Activated B cell treated with CpG ODN at 0.5 μM for 24 hours (primary cell): ENCODE measurements at places on chromosomes 6 and 20. TPM values are rescaled to one million over a fixed set of nuclear protein-coding genes. Genes with fewer than 3 reads are reported as not detected.

Gene MYBL2
- total RNA-seq: 99.5 and 102 TPM in 2 replicates

DNA sequence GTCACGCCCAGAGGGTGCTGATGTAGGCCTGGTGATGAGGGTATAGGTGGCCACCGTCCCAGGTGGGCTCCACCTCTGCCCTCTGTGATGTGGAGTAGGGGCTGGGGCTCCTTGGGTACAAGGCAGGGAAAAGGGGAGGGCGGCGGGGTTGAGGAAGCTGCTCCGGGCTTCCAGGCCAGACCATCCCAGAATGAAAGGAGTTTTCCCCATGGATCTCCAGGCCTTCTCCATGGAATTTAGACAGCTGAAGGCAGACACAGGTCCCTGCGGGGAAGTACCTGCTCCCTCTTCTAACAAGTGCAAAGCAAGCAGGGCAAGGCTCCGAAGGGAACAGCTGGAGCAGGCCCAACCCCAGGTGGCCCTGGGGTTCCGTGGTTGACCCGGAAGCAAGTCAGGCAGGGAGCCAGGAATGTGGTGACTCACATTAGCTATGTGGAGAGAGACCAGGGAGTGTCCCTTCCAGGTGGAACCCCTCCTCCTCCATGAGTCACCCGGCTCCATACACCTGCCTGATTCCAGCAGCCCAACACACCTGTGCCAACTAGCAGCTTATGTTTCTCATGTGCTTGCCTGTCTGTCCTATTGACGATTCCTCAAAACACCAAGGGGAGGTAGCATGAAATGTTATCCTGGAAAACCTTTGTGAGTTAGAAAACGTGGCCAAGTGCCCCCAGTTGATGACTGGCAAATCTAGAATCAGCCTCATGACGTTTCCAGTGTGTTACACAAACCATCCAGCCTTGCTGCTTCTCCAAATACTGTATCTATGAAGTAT is 59.7 kb upstream of the SNX9 start:
- peaks cover 96% of the 10 kb centered on the region for H3K4me1 ChIP-seq
- H3K27ac ChIP-seq: peak overlapping the region; percentile 99
- H3K36me3 ChIP-seq: no peaks in the 10 kb centered on the region
- no peaks in the 10 kb centered on the region for H3K27me3 ChIP-seq
- H3K4me3 ChIP-seq: peak overlapping the region; percentile 81

Gene PAX1
- not detected in 2 replicates for total RNA-seq

GRCh38 chr20:61975407-61976129 is 90.1 kb downstream of the TAF4 start:
- no peaks in the 10 kb centered on the region for H3K27me3 ChIP-seq
- DNase-seq: no peak
- H3K27ac ChIP-seq: no peak overlapping the region
- no peak overlapping the region for H3K4me3 ChIP-seq
- H3K4me1 ChIP-seq: no peaks in the 10 kb centered on the region
- peaks cover 50% of the 10 kb centered on the region for H3K36me3 ChIP-seq

Gene SPATA25
- 0.53 and 0.88 TPM in 2 replicates for total RNA-seq

Gene RIN2
- 0.46 and 0.75 TPM in 2 replicates for total RNA-seq

DNA sequence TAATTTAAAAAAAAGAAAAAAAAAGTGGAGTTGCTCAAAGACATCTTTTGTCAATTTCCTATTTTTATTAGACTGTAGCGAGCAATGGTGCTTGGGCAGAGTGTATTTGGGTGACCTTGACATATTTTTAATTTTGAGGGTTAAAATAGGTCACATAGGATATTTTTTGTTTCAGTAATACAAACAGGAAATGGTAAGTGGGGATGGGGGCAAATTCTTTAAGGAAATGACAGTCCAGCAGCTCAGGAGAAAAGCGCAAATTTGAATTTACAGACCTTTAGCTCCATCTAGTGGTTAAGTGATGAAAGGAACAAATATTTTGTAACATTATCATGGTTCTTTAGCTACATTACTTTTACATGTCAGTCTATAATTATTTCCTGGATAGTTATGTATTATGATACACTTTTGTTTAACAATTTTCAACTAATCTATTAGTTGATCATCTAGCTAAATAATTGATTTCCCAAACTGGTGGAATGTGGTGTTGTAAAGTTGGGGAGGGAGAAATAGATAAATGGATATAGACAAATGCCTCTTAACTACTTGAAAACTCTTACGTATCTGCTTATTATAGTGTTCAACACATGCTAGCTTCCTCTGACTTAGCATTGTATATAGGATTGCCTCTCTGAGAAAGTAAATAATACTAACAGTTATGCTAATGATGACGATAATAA is 10.0 kb downstream of the CITED2 start:
- no peaks in the 10 kb centered on the region for H3K27me3 ChIP-seq
- no peak for DNase-seq
- peaks cover 20% of the 10 kb centered on the region for H3K4me1 ChIP-seq
- peak overlapping the region; percentile 9 for H3K4me3 ChIP-seq
- H3K27ac ChIP-seq: no peak overlapping the region
- H3K36me3 ChIP-seq: peaks cover 2% of the 10 kb centered on the region

DNA sequence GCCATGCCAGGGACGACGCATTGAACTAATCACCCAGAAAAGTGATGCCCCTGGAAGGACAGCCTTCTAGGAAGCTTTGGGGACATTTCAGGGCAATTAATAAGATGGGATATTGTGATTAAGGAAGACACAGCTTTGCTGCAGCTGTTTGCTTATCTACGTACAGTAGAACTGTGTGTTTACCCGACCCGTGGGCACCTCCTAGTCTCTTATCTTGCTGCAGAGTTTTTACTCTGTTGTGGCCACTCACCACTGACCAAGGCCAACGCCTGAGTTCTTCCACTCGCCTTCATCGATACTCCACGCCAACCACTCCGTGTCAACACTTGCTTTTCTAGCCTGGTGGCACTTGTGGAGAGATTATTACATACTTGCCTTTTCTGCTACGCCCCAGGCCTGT is 105.9 kb upstream of the MLN start:
- peaks cover 37% of the 10 kb centered on the region for H3K4me1 ChIP-seq
- H3K27ac ChIP-seq: no peak overlapping the region
- no peaks in the 10 kb centered on the region for H3K36me3 ChIP-seq
- H3K27me3 ChIP-seq: peaks cover 6% of the 10 kb centered on the region

DNA sequence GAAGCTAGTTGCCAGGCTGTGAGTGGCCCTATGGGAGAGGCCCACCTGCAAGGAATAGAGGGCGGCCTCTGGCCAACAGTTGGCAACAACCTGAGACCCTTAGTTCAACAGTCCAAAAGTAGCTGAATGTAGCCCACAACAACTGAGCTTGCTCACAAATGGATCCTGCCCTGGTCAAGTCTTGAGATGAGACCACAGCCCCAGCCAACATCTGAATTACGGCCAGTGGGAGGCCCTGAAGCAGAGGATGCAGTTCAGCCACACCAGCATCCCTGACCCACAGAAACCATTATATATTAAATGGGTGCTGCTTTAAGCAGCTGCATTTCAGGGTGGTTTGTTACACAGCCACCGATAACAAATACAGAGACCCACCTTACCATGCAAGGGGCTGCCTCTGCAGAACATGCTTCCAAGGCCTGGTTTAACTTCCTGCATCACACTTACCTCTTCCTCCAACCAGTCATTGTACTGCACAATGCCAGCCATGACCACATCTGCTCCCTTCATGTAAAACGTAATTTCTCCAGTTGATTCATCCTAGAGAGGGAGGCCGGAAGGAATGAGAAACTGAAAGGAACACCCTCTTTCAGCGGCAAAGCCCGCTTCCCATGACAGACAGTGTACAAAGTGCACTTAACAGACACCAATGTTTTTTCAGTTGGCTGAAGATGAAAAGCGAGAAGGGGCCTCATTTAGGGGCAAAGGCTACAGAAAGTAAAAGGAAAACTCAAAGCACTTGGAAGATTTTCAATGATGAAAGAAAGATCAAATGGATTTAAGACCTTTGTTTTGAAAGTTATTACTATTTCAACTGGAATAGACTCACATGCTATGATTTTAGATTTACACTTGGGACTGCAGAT is 86.2 kb upstream of the NFATC2 start:
- no peak for DNase-seq
- no peak overlapping the region for H3K27ac ChIP-seq
- no peaks in the 10 kb centered on the region for H3K36me3 ChIP-seq
- H3K4me1 ChIP-seq: no peaks in the 10 kb centered on the region
- H3K27me3 ChIP-seq: peaks cover 51% of the 10 kb centered on the region
- H3K4me3 ChIP-seq: no peak overlapping the region

GRCh38 chr6:5726976-5727718 is 279.6 kb downstream of the NRN1 start:
- H3K27ac ChIP-seq: peak overlapping the region; percentile 16
- DNase-seq: no peak
- peaks cover under 1% of the 10 kb centered on the region for H3K36me3 ChIP-seq
- H3K4me3 ChIP-seq: peak overlapping the region; percentile 52
- H3K27me3 ChIP-seq: no peaks in the 10 kb centered on the region

- H3K36me3 ChIP-seq: no peaks in the 10 kb centered on the region
- H3K27ac ChIP-seq: no peak overlapping the region
- no peak for DNase-seq
- H3K4me1 ChIP-seq: no peaks in the 10 kb centered on the region
- H3K27me3 ChIP-seq: no peaks in the 10 kb centered on the region
Observed at GRCh38 chr6:165077876-165078275, 231.5 kb downstream of the C6orf118 start.

DNA sequence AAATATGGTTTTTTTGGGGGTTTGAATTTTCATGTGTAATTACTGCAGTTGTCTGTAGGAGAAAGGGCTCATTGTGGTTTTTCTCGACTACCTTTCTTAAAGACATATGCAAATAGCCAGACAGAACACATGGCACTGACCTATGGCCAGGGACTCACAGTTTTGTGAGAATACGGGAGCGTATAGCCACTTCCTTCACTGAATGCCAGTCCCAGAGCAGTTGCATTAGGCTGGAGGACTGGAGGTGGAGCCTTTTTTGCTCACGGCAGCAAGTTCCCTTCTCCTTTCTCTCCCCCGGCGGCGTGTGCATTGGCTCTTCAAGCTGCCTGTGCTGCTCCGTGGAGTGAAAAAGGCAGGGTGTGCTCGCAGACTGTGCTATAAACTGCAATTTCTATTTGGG is 114.9 kb downstream of the AKAP7 start:
- peak; percentile 14 for DNase-seq
- no peaks in the 10 kb centered on the region for H3K27me3 ChIP-seq
- H3K36me3 ChIP-seq: no peaks in the 10 kb centered on the region
- peak overlapping the region; percentile 67 for H3K4me3 ChIP-seq

DNA sequence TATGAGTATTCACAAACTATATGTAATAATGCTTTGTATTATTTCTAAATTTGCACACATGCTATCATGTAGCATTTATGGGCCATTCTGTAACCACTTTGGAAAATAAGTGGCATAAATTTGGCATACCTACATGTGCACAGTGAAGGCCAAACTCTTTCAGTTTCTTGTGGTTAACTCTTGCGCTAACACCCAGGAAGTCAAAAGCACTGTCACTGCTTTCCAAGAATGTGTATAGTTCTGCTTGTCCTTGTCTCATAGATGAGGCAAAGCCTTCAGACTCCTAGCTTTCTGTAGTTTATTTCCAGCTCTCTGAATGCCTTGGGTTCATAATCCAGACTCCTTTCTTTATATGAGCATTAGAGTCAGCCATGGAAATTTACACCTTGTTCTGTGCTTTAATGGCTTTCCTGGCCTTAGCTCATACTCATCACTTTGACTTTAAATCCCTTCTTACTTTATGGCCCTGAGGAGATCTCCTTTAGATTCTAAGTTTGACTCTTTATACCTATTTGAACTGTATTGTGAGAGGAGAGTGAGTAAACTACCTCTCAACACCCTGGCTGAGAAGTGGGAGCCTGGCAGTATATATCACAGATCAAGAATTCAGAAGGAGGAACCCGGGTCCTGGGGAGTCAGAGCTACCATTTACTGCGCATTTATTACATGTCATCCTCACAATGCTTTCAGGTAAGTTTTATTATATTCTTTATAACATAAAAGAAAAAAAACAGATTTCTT is 949 bp upstream of the SLC17A3 start:
- H3K4me3 ChIP-seq: no peak overlapping the region
- H3K4me1 ChIP-seq: no peaks in the 10 kb centered on the region
- H3K36me3 ChIP-seq: no peaks in the 10 kb centered on the region
- peaks cover 12% of the 10 kb centered on the region for H3K27me3 ChIP-seq
- DNase-seq: no peak
- H3K27ac ChIP-seq: no peak overlapping the region

DNA sequence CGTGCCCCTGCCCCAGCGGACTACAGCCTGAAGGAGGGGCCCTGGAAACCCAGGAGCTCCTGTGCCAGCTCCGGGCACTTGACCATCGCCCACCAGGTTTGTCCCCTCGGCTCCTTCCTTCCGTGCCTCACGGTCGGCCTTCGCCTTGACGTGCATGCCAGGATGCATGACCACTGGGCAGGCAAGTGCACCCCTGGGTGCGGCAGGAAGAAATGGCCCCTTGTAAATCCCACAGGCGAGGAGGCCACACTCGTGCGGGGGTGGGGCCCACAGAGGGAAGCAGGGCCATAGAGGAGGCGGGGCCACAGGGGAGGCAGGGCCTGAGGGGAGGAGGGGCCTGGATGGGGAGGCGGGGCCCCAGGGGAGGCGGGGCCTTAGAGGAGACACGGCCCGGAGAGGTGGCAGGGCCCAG is 81.7 kb downstream of the YTHDF1 start:
- no peak for DNase-seq
- H3K4me3 ChIP-seq: no peak overlapping the region
- H3K4me1 ChIP-seq: no peaks in the 10 kb centered on the region
- peaks cover 16% of the 10 kb centered on the region for H3K27me3 ChIP-seq
- no peak overlapping the region for H3K27ac ChIP-seq

- H3K4me1 ChIP-seq: no peaks in the 10 kb centered on the region
- no peak for DNase-seq
- H3K27ac ChIP-seq: no peak overlapping the region
Observed at GRCh38 chr20:1308067-1308701, 20.8 kb downstream of the SDCBP2 start.
